Left ventricle myocardium inferior (tissue), 1 donor: ENCODE measurements at places on chromosomes 6 and 20. TPM values are rescaled to one million over a fixed set of nuclear protein-coding genes. Genes with fewer than 3 reads are reported as not detected.

DNA sequence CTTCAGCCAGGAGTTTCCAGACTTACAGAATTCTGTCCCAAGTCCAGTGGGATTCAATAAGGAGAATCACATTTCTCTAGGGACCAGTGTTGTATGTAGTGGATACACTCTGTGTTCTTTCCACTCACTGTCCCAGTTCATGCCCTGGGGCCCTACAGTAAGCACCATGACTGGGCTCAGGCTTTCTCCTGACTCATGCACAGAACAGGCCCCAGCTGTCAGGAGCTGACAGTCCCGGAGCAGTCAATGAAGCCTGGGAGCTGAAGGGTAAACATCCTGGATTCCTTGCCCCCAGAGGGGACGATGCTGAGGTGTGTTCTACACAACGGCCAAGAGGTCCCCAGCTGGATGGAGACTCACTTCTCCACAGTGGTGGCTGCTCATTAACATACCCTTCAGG, 40.2 kb upstream of the LRFN2 start:
- no peak for DNase-seq

GRCh38 chr6:164034602-164035140, 620.2 kb downstream of the QKI start:
- no peak for DNase-seq

DNA sequence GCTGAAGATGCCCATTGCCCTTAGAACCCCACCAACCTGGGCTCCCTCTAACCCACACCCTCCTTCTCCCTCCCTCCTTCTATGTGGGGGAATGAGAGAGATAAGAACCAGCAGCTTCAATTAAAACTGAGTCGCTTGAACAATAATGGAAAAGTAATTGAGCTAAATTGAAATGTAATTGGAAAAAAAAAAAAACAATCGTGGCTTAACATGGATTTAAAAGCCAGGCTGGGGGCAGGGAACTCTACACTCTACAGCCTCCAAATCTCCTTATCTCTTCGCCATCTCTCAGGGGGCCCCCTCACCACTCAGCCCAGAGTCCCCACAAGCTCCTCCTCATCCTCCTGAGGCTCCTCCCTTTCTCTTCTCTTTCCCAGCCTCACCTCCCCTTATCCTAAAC, 83.2 kb downstream of the MDGA1 start:
- DNase-seq: no peak

DNA sequence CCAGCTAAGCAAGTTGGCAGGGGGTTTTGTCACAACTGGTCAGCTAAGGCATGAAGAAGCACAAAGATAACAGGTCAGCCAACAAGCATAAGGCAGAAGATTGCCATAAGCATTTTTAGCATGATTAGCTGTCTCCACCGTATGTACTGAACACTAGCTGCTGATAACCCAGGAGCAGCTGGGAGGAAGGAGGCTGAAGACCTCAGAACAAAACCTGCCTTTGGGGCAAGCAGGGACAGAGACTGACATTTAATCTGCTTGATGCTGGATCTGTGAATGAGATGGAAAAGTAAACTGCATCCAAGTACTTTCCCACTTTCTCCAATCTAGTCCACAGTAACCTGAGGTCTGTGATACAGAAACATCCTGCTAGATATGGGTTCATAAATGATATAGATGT, 353.0 kb upstream of the MAP3K7 start:
- DNase-seq: no peak

GRCh38 chr20:19808498-19808897, 50.4 kb downstream of the RIN2 start:
- DNase-seq: no peak

- no peak for DNase-seq
Observed at GRCh38 chr6:134071846-134072245, 19.4 kb upstream of the SLC2A12 start.

GRCh38 chr20:61430228-61430624, 178.2 kb downstream of the CDH4 start:
- no peak for DNase-seq

GRCh38 chr6:53165293-53165692, 16.7 kb upstream of the GCM1 start:
- no peak for DNase-seq

DNA sequence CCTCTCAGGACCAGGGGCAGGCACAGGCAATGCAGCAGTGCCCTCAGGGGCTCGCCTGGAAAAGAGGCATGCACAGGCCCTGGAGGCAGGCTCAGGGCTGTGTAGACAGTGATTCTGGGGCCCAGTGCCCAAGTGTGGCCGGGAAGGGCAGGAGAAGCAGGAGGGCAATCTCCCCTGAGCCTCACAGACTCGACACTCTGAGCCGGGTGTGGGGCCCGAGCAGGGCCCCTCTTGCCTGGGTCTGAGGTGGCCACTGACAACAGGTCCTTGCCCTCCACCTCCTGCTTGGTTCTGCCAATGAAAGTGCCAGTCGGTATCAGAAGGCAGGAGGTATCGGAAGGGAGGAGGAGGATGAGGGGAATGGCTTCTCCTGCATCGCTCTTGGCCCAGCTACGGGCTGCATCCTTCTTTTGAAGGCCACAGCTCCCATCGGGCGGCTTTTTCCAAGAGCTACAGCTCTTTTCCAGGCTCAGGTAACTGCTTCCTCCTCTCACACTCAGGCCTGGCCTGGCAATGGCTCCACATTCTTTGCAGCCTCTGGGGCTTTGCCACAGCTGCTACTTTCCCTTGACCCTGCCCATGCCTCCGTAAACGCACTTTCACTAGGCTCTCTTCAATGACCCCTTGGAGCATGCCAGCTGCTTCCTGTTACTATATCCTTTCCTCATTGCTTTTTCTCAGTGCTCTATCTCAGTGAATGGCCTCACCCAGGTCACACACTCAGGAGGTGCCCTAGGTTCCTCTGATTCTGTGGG, 24.5 kb downstream of the GABRR2 start:
- DNase-seq: no peak

- no peak for DNase-seq
Observed at GRCh38 chr20:51402201-51402600, 140.3 kb downstream of the NFATC2 start.

DNA sequence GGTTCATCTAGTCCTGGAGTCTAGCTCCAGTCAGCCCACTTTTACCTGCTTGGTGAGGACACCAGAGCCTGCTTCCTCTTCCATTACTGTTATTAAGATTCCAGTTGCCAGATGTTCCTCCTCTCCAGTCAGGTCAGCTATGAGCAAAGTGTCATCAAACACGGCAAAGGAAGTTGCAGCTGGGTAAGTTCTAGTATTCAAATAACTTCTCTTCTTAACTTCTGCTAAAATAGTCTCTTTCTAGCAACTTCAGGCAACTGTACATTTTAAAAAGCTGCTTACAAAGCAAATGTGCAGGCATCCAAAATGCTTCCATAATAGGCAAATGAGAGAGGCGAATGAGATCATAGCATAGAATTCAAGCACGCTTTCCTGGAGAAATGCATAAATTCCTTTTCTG, 18.4 kb upstream of the MRPS18A start:
- DNase-seq: no peak

Gene IL17F
- total RNA-seq: not detected

Gene C20orf144
- not detected for total RNA-seq

Gene TMC2
- total RNA-seq: not detected

Gene BIRC7
- 0.27 TPM for total RNA-seq

Gene SLC4A11
- total RNA-seq: 0.11 TPM

Gene GLP1R
- total RNA-seq: 7.5 TPM
